Hippocampal formation (tissue), 2 donors: ENCODE measurements at places on chromosomes 13 and 19.

DNA sequence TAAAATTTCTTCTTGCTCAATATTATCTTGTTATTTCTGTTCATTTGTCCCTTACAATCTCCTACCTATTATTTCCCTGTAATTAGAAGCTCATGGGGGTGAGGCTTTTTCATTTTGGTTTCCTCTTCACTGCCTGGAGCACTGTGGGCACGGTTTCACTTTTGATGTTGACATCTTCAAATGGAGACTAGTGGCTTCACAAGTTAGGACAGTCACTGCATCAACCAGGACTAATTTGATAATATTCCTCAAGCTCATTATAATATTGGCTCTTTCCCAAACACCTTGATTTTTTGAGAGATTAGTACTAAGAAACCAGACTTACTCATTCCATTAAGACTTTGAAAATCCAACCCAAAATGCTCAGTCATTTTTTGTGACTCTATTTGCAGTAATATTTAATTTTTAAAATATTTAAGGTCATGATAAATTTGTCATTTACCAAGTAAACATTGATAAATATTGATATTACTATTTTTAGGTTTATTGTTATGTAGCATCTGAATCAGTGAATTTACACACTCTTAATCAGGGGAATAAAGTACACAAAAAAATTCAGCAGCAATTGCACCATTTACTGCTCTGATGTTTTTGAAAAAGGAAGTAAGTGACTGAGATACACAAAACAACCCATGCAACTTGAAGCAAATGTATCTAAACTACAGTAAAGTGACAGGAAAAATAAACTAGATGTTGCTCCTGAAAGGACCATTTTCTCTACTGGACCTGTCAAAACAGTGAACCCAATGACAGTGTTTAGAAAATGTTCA lies 28.8 kb upstream of the RCBTB2 start:
- no peak for DNase-seq

DNA sequence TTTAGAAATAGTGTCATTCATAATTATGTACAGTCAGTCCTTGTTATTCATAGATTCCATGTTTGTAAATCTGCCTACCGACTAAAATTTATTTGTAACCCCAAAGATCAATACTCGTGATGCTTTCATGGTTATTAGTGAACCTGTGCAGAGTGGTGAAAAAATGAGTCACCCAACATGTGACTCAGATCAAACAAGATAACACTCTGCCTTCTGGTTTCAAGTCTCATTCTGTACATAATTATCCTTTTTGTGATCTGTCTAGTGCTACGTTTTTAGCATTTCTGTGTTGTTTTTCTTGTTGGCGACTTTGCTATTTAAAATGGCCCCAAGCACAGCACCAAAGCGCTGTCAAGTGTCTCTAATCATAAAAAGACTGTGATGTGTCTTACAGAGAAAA lies 274.7 kb downstream of the SUCLA2 start:
- no peak for DNase-seq

GRCh38 chr13:28333204-28333881 lies 161.6 kb downstream of the FLT1 start:
- DNase-seq: no peak

- DNase-seq: peak; percentile 74
Observed at GRCh38 chr19:18280247-18281081, 958 bp downstream of the JUND start.

GRCh38 chr19:54376610-54377285 lies 12.0 kb upstream of the LAIR1 start:
- DNase-seq: no peak

- DNase-seq: no peak
Observed at GRCh38 chr13:19632915-19633478, 462 bp upstream of the MPHOSPH8 start.

GRCh38 chr19:27905074-27905473 lies 1307.9 kb downstream of the UQCRFS1 start:
- DNase-seq: no peak

GRCh38 chr13:31055589-31055988 lies 106.1 kb downstream of the HSPH1 start:
- DNase-seq: no peak

DNA sequence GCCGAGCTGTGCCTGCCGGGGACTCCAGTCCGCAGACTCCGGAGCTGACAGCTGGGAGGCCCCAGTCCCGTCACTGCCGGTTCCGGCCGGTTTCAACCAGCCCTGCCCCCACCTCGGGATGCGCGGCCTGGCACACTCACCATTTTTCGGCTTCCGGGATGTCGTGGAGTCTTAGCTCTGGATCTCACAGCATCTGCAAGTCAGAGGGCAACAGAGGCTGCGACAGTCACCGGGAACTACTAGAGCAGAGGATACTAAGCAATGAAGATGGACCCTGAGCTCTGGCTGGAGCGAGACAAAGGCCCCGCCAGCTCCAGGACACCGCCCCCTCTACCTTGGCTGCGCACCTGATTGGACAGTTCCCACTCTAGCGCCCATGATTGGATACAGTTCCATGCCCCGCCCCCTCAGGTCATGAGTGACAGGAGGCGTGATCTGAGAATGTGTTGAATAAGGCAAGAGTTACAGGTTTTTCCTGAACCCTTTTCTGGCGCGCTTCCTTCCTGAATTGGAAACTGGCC lies at the start of gene ZNF682:
TSS of gene ZNF682 (minus strand) at position 303 of the 521 bp plus-strand sequence. CDS start at position 143, 160 bp downstream.
- peak; percentile 93 for DNase-seq

DNA sequence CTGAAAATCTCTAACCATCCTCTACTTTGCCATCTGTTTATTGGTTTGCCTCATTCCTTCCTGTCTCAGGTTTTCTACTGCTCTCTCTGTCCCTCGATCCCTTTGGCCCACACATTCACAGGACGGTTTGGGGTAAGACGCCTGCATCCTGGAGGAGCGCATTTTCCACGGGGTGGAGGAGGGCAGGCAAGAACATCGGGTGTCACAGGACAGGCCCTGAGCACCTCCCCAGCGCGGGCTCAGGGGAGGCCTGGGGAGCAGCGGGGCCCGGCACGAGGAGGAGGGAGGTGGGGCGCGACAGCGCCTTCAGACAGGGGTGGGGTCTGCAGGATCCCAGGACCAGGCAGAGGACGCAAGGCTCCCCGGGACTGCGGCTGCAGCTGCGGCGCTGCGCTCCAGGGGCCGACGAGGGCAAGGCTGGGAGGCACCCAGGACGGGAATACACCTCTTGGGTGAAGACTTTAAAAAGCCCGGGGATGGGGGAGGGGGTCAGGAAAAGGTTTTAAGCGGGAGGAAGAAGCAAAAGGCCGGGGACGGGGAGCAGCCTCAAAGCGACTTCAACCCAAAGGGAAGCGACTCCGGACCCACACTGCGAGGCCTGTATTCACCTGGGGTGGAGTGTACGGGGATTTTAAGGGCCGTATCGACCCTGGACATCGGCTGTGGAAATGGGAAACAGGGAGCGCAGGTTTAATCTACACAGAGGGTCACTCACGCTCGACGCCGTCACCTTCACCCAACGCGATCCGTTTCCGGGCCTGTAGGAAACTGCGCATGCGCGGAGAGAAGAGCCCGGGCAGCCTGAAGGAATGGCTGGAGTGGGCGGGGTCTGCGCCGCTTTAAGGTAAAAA lies at the start of gene ZNF415:
TSS of gene ZNF415 (minus strand) at position 770 of the 851 bp plus-strand sequence. CDS start 10,234 bp downstream, outside the sequence.
- DNase-seq: peak; percentile 75

DNA sequence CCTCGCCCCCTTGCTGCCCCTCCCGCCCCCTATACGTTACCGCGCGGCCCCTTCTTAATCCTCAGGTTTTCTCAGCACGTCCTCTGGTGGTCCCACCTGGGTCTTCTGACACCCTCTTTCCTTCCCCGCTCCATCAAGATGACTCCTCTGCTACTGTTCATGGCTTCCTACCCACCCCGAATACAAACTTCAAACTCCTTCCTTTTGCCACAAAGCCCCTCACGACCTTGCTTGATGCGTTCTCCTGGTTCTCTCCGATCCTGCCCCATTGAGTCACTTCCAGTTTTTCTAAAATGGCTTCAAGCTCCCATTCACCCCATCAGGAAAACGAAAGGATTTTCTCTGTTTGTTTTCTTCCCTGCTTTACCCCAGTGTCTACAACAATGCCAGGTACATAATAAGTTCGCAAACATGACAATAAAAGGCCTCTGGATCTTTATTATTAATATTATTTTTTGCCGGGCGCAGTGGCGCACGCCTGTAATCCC lies 734 bp upstream of the SERTAD3 start:
- DNase-seq: no peak

DNA sequence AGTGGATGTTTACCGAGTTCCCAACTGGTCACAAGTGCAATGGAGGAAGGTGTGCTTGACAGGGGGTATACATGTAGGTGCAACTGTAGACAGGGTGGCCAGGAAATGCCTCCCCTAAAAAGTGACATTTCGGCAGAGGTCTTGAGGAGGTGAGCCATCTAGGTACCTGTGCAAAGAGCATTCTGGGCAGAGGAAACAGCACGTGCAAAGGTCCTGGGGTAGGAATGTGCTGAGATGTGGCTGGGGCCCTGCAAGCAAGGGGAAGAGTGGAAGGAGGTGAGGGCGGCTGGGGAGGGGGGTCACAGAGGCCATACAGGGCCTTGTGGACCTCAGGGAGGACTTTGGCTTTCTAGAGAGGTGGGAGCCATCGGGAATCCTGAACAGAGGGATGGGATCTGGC lies 8.1 kb downstream of the ADGRL1 start:
- DNase-seq: no peak

DNA sequence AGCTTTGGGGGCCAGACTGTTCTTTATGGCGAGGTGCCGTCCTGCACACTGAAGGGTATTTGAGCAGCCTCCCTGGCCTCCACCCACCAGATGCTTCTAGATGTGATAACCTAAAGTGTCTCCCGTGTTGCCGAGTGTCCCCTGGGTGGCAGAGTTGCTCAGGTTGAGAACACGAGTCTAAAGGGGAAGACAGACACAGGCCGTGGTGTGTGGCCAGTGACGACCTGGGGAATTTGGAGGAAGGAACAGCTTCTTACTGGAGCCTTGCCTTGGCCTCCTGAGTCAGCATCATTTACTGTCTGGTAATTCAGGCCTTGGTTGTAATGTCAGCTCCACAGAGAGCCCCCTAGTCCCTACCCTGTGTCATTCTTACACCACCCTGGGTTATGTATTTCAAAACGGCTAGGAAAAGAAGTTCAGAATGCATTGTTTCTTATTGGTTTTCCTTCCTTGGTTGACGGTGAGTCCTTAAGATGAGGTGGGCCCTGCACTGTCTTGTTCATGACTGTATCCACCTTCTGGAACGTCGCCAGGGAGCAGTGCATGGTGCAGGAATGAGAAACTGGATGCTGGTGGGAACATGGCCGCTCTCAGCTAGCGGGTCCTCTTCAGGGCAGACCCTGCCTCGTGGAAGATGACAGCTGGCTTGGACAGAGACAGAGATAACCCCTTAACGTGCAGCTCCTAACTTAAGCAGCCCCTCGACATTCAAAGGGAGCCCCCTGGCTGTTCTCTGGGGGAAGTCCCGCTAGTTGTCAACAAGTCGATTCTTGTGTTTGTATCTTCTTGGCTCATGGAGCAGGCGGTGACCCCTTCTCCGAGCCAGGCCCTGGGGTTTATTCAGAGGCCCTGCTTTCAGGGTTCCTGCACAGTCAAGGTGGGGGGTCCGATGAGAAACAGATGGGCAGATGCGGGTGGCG lies 7.2 kb downstream of the SIN3B start:
- no peak for DNase-seq
